ENCODE measurements at places on chromosomes 5 and 9.

- no peak for DNase-seq
These were observed 1509.7 kb downstream of the MAT2B start for GRCh38 chr5:165015126-165015525.

DNA sequence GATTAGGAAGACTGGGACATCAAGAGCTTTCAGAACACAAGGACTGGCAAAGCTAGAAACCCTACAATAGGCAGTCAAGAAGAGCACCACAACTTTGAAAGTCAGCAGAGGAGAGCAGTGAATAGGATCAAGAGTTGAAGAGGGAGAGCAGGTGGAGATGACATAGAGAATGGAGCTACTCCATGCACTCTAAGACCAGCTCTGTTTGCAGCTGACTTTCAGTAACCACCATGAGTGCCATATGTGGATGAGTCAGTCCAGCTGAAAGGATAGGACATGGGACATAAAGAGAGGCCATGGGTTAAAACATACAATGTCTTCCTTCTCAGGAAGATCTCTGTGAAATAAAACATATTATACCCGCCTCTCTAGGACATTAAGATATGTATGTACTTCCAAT, 289.1 kb upstream of the KLF4 start:
- DNase-seq: no peak

GRCh38 chr5:179668391-179668790, 12.4 kb downstream of the CBY3 start:
- DNase-seq: peak; percentile 29

DNA sequence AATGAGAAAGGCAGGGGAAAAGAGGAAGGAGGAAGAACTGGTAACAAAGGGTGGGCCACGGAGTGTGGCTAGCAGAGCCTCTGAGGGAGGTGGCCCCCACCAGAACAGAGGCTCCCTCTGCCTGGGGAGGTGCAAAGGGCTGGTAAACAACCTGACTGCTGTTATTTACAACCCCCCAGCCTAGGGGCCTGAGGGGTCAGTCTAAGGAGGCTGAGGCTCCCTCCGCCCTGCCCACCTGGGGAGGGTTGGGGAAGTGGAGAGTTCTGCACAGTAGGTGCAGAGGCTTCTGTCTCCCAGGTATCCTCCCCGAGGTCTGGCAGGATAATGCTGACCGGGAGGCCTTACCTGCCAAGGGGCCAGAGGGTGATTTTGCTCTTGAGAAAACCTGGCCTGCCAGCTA, 35.6 kb upstream of the SMU1 start:
- no peak for DNase-seq

GRCh38 chr9:117612317-117612716, 91.9 kb upstream of the TLR4 start:
- no peak for DNase-seq

DNA sequence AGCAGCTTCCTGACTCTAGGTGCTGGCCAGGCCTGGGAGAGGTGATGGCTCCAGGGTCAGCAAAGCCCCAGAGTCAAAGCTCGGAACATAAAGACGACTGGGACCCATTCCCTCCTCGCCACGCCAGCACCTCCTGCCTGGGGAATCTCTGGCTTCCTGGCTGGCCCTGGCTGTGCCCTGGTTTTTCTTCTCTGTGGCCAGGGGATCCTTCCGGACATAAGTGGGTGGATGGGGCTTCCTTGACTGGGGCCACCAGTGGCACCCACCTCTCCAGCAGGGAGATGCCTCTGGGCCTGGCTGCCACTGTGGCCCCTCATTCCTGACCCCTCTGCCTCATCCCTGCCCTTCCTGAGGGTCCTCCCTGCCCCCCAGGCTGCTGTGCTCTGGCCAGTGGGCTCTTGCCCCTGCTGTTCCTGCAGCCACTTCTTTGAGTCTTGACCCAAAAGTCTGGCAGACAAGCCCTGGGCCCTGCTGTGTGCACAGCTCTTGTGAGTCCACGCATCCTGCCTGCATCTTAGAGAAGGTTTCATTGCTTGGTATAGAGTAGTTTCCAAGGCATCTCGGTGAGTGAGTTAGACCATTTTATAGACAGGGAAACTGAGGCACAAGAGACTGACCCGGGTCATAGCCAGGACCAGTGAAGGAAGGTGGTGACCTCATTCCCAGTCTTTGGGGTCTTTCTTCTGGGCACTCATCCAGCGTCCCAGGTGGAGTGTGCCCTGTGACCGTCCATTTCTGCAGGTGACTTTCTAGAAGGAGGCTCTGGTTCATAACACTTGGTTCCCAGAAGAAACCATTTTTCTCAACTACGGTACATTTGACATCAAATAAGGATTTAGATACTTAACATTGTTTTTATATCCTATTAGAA, 17.3 kb upstream of the LPCAT1 start:
- DNase-seq: no peak

GRCh38 chr5:102701748-102702147, 53.4 kb upstream of the PAM start:
- no peak for DNase-seq

- peak; percentile 88 for DNase-seq
These were observed 3.1 kb upstream of the FCHSD1 start for GRCh38 chr5:141654298-141654697.

- no peak for DNase-seq
These were observed 25.5 kb downstream of the CTSL start for GRCh38 chr9:87751423-87751822.

- no peak for DNase-seq
These were observed 94.8 kb downstream of the SLC1A3 start for GRCh38 chr5:36701085-36701698.

GRCh38 chr9:131197160-131197911, 72.0 kb downstream of the NUP214 start:
- DNase-seq: no peak

GRCh38 chr9:83209188-83209731, 146.3 kb upstream of the RASEF start:
- no peak for DNase-seq

DNA sequence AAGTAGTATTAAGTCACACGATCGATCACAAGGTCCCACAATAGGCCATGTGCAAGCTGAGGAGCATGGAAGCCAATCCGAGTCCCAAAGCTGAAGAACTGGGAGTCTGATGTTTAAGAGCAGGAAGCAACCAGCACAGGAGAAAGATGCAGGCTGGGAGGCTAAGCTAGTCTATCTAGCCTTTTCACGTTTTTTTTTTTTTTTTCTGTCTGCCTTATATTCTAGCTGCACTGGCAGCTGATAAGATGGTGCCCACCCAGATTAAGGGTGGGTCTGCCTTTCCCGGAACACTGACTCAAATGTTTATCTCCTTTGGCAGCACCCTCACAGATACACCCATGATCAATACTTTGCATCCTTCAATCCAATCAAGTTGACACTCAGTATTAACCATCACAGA, 6.5 kb downstream of the PPIP5K2 start:
- no peak for DNase-seq

DNA sequence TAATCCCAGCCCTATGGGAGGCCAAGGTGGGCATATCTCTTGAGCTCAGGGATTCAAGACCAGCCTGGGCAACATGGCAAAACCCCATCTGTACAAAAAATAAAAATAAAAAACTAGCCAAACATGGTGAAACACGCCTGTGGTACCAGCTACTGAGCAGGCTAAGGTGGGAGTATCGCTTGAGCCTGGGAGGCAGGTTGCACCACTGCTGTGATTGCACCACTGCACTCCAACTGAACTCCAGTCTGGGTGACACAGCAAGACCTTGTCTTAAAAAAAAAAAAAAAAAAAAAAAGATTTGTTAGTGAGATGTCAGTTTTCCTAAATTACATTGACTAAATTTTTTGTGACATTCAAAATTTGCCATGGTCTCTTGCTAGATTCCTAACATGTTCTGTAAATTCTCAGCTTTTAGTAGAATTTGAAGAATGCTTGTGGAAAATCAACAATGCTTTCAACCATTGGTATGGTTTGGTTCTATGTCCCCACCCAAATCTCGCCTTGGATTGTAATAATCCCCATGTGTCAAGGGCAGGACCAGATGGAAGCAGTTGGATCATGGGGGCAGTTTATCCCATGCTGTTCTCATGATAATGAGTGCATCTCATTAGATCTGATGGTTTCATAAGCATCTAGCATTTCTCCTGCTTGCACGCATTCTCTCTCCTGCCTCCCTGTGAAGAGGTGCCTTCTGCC, 236.1 kb downstream of the ARRDC3 start:
- DNase-seq: no peak

GRCh38 chr9:5459289-5459829, 9.0 kb downstream of the CD274 start:
- DNase-seq: peak; percentile 41

- DNase-seq: no peak
These were observed 24.0 kb downstream of the STARD4 start for GRCh38 chr5:111488353-111488752.

DNA sequence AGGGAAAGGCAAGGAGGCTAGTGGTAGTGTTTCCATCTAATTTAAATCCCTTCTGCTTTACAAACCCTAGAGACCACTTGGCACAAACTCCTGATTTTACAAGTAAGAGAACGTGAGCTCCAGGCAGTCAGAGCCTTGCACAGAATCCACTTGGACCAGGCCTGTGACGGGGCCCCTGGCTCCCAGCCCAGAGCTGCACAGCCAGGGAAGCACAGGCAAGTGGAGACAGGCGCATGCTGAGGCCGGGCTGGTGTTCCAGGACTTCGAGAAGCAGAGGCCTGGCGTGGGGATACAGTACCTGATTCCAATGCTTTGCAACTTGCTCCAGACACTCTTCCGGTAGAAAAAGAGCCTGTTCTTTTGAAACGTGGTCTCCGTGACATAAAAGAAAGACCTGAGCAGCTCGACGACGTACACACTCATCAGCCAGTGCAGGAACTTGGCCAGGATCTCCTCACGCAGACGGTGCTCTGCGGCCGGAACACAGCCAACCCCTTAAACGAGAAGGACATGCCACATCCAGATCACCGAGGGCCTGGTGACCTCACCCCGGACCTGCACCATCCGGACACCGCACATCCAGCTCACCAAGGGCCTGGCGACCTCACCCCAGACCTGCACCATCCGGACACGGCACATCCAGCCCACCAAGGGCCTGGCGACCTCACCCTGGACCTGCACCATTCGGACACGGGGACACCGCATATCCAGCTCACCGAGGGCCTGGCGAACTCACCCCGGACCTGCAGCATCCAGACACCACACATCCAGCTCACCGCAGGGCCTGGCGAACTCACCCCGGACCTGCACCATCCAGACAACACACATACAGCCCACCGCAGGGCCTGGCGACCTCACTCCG, 12.5 kb downstream of the TERT start:
- no peak for DNase-seq

- peak; percentile 44 for DNase-seq
These were observed 14.3 kb downstream of the CDK20 start for GRCh38 chr9:87959916-87960581.

GRCh38 chr5:135973323-135974020, 18.7 kb upstream of the LECT2 start:
- peak; percentile 76 for DNase-seq

- DNase-seq: no peak
These were observed 54.7 kb downstream of the RASA1 start for GRCh38 chr5:87322381-87322780.

GRCh38 chr5:126373375-126374108, 49.7 kb upstream of the GRAMD2B start:
- DNase-seq: peak; percentile 75

- no peak for DNase-seq
These were observed 39.1 kb downstream of the ANGPTL2 start for GRCh38 chr9:127083138-127083980.

DNA sequence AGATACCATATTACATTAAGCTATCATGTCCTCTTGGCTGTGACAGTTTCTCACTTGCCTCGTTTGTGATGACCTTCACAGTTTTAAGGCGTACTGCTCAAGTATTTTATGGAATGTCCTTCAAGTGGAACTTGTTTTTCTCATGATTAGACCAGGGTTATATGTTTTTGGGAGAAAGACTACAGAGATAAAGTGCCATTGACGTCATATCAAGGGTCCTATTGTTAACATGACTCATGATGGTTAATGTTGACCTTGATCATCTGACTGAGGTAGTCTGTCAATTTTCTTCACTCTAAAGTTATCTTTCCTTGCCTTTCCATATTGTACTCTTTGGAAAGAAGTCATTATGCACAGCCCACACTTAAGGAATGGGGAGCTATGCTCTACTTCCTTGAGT, 17.8 kb upstream of the PTBP3 start:
- DNase-seq: no peak

- peak; percentile 84 for DNase-seq
These were observed 131.0 kb downstream of the ADAMTS16 start for GRCh38 chr5:5270958-5271785.

DNA sequence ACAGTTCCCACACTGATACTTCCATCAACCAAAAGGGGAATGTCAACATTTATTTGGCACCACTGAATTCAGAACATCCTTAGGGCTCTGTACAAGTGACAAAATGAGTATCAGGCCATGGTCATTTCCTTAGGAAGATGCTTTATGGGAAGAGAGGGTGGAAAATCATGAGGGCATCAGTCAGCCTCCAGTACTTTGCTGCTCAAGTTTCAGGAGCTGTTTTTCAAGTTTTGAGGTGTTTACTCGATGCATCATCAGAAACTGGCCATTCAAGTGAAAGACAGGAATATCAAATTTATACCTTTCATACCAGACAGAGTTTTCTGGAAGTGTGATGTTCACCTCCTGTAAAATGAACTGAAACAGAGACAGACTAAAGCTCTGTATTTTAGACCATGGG, 21.2 kb upstream of the MARCHF3 start:
- no peak for DNase-seq

DNA sequence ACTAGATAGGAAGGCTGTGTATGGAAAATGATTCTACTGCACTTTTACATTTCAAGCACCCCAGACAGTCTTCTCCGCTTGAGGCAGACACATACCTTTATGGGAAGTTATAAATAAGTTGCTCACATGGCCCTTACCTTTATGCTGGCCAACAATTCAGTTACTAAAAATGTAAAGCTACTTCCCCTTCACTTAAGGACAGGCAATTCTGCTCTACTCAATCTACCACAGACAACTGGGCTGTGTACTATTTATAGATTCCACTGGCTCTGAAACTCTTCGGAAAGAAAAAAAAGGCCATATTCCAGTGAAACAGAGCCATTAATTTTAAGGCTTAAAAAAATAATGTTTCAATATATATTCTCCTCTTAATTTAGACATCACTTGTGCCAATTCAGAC, 59.4 kb downstream of the ELAVL2 start:
- DNase-seq: no peak

- DNase-seq: no peak
These were observed 236.9 kb downstream of the GOLPH3 start for GRCh38 chr5:31937226-31937625.

- DNase-seq: no peak
These were observed 4.7 kb downstream of the LNPEP start for GRCh38 chr5:96940586-96940985.

GRCh38 chr5:153256-153655, 38.0 kb upstream of the LRRC14B start:
- peak; percentile 39 for DNase-seq

DNA sequence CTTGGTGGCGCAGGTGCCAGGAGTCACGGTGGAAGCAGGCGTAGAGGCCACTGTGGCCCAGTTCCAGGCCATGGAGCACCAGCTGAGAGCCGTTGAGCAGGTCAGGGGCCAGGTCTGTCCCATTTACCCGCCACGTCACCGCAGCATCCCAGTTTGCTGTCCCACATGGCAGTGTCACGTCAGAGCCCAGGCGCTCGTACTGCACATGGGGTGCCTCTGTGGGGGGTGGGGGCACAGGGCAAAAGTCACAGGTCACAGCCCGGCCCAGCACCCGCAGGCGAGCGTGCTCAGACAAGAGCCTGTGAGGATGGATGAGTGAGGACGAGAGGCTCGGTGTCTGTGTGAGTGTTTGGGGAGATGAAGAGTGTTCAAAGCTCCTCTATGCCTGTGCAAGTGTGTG, 24.9 kb downstream of the CNTFR start:
- DNase-seq: no peak
